ENCODE measurements at places on chromosomes 11 and 22. TPM values are rescaled to one million over a fixed set of nuclear protein-coding genes. Genes with fewer than 3 reads are reported as not detected.

DNA sequence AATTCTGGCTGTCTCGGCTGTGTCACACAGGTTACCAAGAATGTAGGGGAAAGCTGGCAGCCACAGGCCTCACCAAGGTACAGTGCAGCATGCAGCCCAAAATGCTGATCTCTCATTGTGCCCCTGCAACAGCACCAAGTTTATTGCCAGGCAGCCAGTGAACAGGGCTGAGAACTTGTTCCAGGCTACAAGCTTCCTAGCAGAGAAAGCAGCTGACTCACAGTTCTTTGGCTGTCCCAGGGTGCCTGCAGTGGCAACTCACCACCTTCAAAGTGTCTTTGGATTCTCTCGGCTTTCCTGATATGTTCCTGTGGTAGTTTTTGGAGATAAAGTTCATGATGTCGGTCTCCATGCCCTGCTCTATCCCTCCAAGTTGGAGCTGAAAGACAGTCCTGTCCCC, 719.1 kb upstream of the ANO3 start:
- H3K4me1 ChIP-seq, result no peaks in the 10 kb centered on the region
- H3K4me3 ChIP-seq, result no peak overlapping the region
- H3K27ac ChIP-seq, result no peak overlapping the region
- H3K27me3 ChIP-seq, result no peaks in the 10 kb centered on the region

Gene NLRP6
- total RNA-seq, result 0.11 TPM

Gene NLRP14
- 0.05 TPM for total RNA-seq

DNA sequence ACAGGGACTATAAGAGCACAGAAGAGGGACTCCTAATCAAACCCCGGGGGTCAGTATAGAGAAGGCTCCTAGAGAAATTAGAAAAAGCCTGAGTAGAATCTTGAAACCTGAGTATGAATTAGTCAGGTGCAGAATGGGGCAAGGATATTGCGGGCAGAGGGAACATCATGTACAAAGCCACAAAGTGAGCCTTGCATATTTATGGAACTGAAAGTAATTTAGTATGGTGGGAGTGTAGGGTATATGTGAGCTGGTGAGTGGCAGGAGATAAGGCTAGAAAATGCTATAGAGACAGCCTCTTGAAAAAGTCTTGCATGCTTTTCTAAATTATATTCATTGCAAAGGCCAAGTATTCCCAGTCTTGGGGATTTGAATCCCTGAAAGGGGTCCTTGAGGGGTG, 93.7 kb downstream of the STIM1 start:
- no peaks in the 10 kb centered on the region for H3K36me3 ChIP-seq
- no peaks in the 10 kb centered on the region for H3K27me3 ChIP-seq
- H3K4me3 ChIP-seq, result 0 out of 2 replicates have a peak overlapping the region, but pooled peaks have one; percentile 3
- peak; percentile 50 for DNase-seq
- H3K27ac ChIP-seq, result no peak overlapping the region
- peaks cover 46% of the 10 kb centered on the region for H3K4me1 ChIP-seq

Gene NTM
- not detected for total RNA-seq

Gene TMEM138
- 44.5 TPM for total RNA-seq

- H3K27me3 ChIP-seq, result no peaks in the 10 kb centered on the region
- H3K27ac ChIP-seq, result no peak overlapping the region
- no peak for DNase-seq
These were observed 7.7 kb downstream of the SLC25A18 start for GRCh38 chr22:17570851-17571631.

DNA sequence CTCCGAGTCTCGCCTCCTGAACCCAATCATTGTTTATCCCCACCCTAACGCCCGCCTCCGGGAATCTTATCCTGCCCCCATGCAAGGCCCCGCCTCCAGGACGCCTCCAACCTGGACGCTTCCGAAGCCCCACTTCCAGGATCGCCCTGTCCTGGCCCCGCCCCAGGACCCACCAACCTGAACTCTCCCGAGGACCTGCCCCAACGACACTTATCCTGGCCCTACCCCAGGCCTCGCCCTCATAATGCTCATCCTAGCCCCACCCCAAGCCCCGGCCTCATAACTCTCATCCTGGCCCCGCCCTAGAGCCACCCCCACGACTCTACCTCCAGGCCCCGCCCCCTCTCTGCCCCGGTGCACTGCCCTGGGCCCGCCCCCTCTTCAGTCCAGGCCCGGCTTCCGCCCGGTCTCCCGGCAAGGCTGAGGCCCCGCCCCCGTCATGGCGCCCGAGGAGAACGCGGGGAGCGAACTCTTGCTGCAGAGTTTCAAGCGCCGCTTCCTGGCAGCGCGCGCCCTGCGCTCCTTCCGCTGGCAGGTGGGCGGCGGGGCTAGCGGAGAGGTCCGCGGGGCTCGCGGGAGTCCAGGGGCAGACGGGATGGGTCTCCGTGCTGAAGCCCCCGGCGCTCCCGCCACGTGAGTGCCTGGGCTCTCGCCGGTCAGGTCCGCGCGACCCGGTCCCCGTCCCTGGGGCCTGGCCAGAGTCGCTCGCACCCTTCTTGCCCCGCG, 45.7 kb upstream of the DEFB108B start:
- H3K27me3 ChIP-seq, result no peaks in the 10 kb centered on the region
- no peaks in the 10 kb centered on the region for H3K4me1 ChIP-seq
- peak overlapping the region; percentile 49 for H3K4me3 ChIP-seq
- H3K36me3 ChIP-seq, result no peaks in the 10 kb centered on the region

GRCh38 chr22:27598792-27599191, 202.8 kb downstream of the MN1 start:
- no peak overlapping the region for H3K4me3 ChIP-seq
- H3K27ac ChIP-seq, result no peak overlapping the region
- no peaks in the 10 kb centered on the region for H3K4me1 ChIP-seq

- no peak overlapping the region for H3K4me3 ChIP-seq
- H3K36me3 ChIP-seq, result no peaks in the 10 kb centered on the region
These were observed 5.7 kb upstream of the SULT4A1 start for GRCh38 chr22:43867839-43868635.

DNA sequence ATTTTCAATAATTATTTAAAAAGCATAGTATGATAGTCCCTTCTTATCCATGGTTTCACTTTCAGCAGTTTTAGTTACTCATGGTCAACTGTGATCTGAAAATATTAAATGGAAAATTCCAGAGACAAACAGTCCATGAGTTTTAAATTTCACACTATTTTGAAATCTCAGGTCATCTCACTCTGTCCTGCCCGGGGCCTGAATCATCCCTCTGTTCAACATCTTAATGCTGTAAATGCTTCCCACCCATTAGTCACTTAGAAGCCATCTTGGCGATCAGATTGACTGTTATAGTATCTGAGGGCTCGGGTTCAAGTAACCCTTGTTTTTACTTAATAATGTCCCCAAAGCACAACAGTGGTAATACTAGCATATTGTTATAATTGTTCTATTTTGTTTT, 1509.3 kb downstream of the FAM181B start:
- no peaks in the 10 kb centered on the region for H3K27me3 ChIP-seq
- no peaks in the 10 kb centered on the region for H3K36me3 ChIP-seq
- H3K4me3 ChIP-seq, result no peak overlapping the region
- H3K27ac ChIP-seq, result no peak overlapping the region

DNA sequence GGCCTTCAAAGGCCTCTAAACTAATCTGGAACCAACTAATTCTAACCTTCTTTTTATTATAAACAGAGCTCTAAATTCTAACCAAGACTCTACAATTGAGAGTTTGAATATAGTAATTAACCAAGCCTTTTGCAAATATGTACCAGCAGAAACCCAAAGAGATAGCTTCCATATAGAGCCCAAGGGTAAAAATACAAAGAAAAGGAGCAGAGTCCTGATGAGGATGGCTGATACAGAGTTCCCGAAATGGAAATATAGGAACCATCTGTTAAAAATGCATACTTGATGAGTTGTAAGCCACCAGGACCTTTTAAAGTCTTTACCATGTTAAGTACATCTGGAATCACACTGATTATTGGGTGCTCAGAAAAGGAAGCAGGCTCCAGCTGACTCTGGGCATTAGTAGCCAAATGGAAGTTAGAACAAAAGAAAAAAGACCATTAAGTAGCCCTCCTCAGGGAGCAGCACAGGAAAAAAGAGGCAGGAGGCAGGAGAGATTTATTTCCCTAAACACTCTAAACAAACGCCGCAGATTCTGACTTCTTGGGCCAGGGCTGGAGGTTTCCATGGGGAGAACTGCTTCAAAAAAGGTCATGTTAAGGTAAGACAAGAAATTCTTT, 463.1 kb upstream of the FAT3 start:
- no peaks in the 10 kb centered on the region for H3K36me3 ChIP-seq
- H3K27ac ChIP-seq, result no peak overlapping the region
- no peak for DNase-seq
- H3K4me3 ChIP-seq, result no peak overlapping the region
- no peaks in the 10 kb centered on the region for H3K4me1 ChIP-seq

Gene OR4A16
- total RNA-seq, result not detected

Gene UBQLN3
- not detected for total RNA-seq

All from GM12878 (cell line).